ENCODE measurements at places on chromosomes 4 and X.

DNA sequence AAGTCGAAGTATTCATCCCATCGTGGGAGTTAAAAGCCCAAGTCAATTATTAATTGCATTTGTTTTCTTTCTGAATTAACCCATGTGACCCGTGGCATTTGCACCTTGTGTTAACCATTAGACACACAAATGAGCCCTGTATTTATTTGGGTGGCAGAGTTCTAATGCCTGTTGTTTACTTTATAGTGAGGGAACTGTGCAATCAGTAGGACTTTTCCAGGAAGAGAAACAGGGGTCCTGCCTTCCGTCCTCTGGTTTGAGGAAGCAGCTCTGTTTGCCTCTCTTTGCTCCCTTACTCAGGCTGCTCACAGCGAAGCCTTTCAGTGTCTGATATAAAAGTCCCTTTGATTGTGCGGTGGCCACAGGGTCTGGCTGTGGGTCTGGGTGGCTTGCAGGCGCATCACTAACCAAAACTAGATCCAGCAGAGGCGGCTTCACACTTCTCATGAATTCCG is 263.6 kb downstream of the PTTG2 start:
- no peak for DNase-seq

GRCh38 chr4:167787231-167787630 is 305.1 kb upstream of the ANXA10 start:
- DNase-seq: no peak

- no peak for DNase-seq
Measured at GRCh38 chrX:49287665-49288064, 15.8 kb upstream of the GAGE10 start.

GRCh38 chr4:142773505-142773904 is 72.6 kb downstream of the INPP4B start:
- DNase-seq: no peak

- DNase-seq: no peak
Measured at GRCh38 chr4:10504570-10505179, 47.4 kb upstream of the ZNF518B start.

DNA sequence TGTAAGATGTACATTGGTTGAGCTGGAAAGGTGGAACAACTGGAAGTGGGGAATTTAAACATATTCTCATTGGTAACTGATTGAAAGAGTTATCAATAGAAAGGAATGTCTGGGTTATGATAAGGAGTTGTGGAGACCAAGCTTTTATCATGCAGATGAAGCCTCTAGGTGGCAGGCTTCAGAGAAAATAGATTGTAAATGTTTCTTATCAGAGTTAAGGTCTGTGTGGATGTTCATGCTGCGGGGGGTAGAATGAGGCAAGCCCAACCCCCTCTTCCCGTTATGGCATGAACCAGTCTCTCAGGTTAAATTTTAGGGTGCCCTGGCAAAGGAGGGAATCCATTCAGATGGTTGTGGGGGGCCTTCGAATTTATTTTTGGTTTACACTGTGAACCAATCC is 16.0 kb downstream of the ARSD start:
- no peak for DNase-seq

DNA sequence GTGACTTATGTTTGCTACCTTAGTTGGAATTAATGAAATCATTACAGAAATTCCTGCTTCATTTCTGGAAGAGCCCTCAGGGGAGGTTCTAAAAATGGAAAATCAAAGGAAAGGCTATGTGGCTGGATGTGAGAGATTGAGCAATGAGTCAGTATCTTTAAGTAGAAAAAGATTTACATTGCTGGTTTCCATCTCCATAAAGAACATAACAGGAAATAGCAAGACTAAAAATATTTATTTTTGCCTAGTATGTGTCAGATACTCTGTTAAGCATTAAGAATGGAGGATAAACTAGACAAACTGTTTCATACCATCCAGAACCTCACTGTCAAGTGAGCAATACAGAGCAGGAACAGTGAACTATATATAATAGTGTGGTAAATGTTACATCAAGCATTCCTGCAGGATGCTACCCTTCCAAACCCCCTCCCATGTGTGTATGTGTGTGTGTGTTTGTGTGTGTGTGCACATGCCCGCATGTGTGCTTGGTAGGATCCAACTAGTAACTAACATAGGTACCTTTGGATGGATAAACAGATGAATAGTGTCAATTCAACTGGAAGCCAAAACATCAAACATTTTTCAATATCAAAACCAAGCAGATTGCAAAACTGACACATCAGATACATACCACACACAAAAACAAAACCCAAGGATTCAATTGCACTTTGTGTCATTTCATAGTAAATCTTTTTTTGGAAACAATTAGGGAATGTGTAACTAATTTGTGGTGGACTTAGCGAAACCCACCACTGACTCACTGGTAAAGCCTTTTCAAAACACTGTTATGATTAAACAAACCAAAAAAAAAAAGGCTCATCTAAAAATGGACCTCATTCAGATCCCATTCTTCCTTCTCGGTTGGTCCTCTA is 223.4 kb downstream of the SHROOM3 start:
- no peak for DNase-seq

- peak; percentile 6 for DNase-seq
Measured at GRCh38 chrX:70262952-70263567, 3.1 kb upstream of the P2RY4 start.

- no peak for DNase-seq
Measured at GRCh38 chr4:21113496-21114223, 413.4 kb downstream of the PACRGL start.

DNA sequence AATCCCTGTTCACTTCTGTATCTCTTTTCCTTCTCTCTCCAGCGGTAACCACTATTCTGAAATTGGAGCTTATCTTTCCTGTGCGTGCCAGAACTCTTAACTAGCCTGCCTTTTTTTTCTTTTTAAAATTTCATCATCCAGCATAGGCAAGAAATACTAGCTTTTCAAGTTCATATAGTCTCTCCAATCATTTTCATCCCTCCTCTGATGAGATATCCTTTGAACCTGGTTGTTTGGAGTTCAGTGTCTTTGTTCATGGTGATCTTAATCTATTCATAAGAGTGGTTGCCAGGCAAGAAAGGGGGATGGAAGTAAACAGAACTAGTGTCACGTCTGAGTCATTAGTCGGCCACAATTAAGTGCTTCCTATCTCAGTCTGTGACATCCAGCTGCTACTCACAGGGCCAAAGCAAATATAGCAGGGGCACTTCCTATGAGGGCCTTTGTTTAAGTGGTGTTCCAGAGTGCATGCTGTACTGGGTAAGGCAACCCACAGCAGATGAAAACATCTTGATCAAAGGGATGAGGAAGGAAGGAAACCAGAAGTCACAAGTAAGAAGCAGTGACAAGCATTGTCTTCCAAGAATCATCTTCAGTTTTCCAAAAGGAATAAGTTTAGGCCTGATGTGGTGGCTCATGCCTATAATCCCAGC is 56.4 kb upstream of the XIAP start:
- DNase-seq: no peak

DNA sequence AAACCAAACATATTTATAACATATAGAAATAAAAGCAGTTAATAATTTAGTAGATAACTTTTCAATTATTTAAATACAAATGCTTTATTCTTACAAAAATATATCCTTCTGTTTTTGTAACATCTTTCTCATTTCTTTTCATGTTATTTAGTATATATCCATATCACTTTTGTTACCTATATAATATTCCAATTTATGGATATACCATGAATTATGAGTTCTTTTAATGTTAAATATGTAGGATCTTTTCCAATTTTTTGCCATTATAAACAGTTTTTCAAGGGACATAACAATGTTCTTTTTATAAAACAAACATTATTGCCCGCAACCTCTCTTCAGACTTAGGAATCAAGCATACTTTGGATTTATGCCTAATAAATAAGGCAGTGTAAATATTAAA is 151.6 kb downstream of the PRDM5 start:
- DNase-seq: no peak

DNA sequence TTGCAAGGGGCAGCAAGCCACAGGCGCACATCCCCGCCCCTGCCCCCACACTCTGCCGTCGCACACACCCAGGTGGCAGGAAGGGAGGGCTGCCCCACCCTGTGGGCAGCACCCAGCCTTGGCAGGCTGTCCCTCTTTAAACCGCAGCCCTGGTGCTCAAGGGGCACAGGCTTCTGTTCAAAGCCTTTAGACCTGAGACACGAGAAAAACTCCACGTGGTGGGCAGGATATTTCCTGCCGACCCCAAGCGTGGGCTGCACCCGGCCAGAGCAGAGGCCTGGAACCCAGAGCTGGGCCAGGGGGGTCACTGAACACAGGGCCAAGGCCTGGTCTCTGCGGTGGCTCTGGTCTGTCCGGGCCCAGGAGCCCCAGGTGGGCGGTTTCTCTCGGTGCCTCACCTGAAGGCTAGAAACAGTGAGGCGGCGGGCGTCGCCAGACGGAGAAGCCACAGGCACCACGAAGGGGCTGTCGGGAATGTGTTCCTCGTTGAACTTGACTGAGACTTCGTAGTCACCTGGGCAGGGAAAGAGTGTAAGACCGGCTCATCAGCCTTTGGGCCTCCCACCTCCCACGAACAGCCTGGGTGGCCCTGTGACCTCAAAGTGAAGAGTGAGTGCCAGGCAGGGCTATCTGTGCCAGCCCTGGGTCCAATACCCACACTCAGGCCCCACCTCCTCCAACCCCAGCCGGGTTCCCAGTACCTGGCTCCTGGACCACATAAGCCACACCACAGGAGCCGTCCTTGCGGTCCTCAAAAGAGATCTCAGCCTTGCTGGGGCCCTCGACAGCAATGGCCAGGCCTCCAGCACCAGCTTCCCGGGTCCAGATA is 23.0 kb downstream of the FLNA start:
- no peak for DNase-seq

- no peak for DNase-seq
Measured at GRCh38 chrX:40467454-40467853, 113.3 kb upstream of the ATP6AP2 start.

- DNase-seq: no peak
Measured at GRCh38 chr4:17367201-17367600, 144.7 kb downstream of the QDPR start.

DNA sequence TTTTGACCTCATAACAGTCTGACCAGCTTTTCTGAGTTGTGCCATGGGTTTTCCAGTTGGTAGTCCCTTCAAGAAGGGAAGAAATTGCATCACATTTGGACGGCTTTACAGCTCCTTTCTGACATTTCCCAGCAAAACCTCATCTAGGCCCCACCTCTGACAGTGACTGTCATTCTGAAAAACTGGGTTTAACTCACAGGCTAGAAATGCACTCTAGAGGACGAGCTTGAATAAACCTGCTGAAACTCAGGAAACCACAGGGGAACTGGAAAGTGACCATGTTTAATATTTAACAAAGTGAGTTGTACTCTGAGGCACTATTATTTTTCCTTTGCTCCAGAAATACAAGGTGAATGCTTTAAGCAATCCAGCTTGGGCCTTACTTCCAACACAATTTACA is 434.3 kb upstream of the RASGEF1B start:
- no peak for DNase-seq

GRCh38 chrX:153524234-153524633 is 6.8 kb downstream of the ATP2B3 start:
- no peak for DNase-seq

GRCh38 chr4:25879991-25880651 is 17.3 kb upstream of the SEL1L3 start:
- DNase-seq: no peak

DNA sequence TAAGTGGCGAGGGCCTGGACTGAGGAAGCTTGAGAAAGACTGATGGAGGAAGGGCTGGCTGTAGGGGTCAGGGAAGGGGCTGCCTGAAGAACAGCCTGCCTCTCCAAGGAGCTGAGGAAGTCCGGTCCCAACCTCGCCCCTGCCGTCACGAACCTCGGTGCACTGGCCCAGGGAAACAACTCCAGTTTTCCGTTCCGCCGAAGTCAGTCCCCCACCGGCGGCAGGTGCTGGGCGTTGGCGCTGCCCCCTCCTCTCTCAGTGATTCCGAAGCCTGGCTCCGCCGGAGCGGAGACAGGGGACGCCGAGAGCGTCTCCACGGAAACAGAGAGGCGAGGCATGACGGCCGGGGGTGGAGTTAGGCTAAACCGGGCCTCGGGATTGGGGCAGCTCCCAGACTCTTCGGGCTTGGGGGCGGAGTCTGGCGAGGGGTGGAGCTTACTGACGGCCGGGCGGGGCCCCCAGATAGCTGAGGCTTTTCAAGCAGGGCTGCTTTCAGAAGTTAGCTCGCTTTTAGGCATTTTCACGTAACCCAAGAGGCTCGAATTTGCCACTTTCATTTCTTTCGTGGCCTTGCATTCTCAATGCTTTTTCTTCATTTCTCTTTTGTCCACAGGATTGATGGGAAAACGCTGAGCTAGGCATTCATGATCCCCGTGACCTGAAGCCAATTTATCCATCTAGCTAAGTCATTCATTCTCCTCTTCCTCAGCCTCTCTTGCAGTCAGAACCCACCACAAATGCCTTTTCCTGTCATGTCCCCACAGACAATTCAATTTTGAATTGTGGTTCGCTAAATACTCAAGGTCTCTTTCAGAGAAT is at the start of gene TTC29:
TTC29 (minus strand) TSS at position 309 of the 819 bp plus-strand sequence. CDS start 5,969 bp downstream, outside the sequence.
- DNase-seq: peak; percentile 65

DNA sequence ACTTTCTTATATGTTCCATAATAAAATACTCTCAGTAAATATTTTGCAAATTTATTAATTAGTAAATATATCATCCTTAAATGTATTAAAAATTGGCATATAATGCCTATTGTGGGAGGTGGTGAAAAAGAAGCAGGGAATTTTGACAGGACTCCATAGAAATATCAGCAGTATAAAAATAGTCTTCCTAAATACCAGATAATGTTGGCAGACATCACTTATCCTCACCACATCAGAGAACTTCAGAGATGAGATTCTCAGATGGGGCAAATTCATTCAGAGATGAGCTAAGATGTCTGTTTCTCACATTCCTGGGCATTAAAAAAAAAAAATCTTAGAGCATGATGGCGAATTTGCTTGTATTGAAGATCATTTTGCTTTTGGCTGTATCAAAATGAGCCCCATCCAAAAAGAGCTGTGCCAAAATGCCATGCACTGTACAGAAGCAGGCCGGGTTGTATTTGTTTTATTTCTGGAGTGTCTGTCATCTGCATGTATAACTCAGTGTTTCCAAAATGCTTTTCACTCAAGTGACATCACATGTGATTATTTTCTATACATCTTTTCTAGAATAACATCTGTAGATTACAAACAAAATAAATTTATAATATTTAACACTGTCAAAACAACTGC is 41.7 kb downstream of the ATP8A1 start:
- DNase-seq: no peak

DNA sequence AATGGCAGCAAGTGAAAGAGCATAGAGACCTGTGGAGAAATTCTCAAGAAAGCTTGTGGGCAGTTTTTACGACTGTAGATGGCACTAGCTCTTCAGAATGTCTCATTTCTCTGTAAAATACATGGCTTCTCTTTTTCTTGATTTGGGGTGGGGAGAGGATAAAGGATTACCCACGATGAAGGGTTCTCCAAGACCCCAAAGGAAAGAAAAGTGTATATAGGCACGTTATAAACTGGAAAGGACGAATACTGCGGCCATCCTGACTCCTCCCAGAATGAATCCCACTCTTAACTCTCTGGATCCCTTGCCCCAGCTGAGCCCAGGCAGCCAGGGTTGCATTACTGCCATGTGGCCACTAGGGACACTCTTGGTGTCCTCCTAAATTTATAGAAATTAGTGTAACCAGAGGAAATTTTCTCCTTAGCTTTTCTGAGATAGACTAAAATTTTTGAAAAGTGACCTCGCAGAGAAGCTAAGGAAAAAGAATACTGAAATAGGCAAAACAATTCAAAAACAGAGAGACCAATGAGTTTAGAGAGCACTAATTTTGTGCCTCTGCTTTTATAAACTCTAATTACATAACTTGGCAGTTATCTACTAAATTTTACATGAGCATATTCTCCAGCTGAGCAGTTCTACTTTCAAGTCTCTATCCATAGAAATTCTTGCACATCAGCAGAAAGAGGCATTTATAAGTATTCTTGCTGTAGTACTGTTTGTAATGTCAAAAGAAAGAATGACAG is 37.8 kb upstream of the PCDH19 start:
- no peak for DNase-seq

GRCh38 chr4:83552083-83552482 is 16.2 kb downstream of the GPAT3 start:
- DNase-seq: no peak

All from activated T-helper 1 cell treated with anti-CD3 and anti-CD28 coated beads, Interleukin-2, amount 50 U/mL, for 16 hours (primary cell).